HCT116 (cell line): ENCODE measurements at places on chromosomes 3 and 15.

GRCh38 chr3:67461667-67462142 lies 192.7 kb downstream of the SUCLG2 start:
- no peak overlapping the region for H3K27ac ChIP-seq
- H3K4me1 ChIP-seq: no peaks in the 10 kb centered on the region
- no peaks in the 10 kb centered on the region for H3K27me3 ChIP-seq
- DNase-seq: no peak

GRCh38 chr3:58085616-58086015 lies 77.4 kb downstream of the FLNB start:
- DNase-seq: no peak
- no peaks in the 10 kb centered on the region for H3K36me3 ChIP-seq
- H3K27ac ChIP-seq: no peak overlapping the region
- H3K27me3 ChIP-seq: no peaks in the 10 kb centered on the region

DNA sequence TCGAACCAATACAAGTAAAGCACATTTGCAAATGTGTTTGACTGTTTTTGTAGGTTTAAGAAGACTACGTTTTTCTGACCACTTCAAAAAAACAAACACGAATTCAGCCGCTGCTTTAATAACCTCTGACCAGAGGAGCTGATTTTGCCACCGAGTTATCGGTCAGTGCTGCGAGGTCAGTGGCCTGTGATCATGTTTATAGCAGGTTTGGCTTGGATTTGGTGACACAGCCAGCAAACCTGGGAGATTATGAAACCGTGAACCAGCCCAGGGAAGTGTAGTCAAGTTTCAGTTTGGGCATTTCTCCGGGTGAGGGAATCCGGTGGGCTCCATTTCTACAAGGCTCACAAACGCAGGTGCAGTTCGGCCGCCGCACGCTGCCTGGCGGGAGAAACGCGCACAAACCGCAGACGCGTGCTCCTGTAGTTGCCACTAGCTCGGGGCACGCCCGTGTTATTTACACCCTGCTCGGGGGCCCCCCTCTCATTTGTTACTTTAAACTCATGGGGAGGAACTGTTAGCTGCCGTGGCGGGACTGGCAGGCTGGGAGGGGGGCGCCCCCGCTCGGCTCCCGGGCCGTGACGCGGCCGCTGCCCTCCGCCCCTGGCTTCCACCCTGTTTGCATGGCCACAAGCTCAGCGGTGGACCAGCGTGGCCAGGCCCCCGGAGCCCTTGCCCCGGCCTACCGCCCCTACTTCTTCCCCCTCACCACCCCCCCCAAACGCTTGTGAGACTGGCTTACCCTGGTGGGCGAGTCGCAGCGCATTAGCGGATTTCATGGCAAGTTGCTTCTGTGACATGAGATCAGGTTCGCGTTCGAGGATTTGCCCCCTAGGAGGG lies 13.6 kb upstream of the ONECUT1 start:
- no peak for DNase-seq
- H3K27ac ChIP-seq: no peak overlapping the region
- H3K36me3 ChIP-seq: no peaks in the 10 kb centered on the region
- H3K4me3 ChIP-seq: no peak overlapping the region

DNA sequence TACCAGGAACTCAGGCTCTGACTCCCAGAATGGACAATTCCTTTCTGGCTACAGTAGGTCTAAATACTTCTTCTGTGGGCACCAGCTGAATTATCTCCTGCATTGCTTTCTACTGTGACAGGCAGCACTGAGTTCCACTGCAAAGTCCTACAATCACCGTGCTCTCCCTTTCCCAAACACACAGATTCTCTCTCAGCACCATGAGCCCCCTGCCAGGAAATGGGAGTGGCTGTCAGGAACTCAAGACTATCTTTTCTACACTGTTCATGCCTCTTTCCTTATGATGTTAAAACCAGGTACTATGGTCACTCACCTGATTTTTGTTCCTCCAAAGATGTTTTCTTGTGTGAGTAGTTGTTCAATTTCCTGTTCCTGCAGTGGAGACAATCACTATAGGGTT lies 383.4 kb downstream of the EPHA6 start:
- DNase-seq: no peak
- no peak overlapping the region for H3K27ac ChIP-seq

DNA sequence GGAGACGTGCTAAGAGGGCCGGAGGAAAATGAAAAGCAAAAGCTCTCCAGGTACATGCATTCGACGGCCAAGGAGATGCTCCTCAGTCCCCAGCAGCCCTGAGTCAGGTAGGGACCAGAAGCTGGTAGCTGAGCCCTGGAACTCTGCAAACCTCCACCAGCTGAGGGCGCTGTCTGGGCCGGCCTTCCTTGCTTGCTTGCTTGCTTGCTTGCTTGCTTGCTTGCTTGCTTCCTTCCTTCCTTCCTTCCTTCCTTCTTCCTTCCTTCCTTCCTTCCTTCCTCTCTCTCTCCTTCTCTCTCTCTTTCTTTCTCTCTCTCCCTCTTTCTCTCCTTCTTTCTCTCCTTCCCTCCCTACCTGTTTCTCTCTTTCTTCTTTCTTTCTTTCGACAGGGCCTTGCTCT lies 94.6 kb upstream of the RASGRF1 start:
- peaks cover 16% of the 10 kb centered on the region for H3K4me1 ChIP-seq
